Stimulated activated CD8-positive, alpha-beta memory T cell treated with anti-CD3 and anti-CD28 coated beads, Interleukin-4, amount 100 ng/mL, for 4 hours (primary cell): ENCODE measurements at places on chromosomes 4 and X.

DNA sequence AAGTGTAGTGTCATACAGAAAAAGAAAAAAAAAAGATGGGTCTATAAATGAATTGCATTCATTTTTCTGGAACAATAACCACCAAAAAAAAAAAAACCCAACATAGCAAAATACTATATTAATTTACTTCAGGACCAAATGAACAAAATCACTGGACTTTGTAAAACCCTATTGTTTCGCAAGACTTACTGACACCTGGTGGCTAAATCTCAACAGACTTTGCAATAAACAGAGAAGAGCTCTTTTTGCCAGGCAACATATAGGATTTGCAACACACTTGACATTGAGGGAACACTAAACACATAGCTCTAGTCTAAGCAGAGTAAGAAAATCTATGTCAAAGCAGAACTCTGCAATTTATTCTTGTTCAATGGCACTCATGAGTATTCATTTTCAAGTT lies 990.2 kb downstream of the STPG2 start:
- no peak for DNase-seq

DNA sequence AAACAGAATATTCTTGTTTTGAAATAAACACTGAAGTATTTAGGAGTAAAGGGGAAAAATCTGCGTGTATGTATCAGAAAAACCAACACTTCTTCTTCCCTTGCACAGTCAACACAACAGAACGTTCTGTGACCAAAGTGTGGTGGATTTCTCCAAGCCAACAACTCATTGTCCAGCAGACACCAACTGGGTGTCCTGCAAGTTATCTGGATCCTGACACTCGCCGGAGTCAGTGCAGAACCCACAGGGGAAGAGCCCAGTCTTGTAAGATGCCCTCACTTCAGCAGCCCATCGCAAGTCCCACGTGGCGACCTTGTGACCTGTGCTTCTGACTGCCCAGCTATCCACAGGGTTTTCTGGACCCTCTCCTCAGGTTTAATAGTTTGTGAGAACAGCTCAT lies 630.7 kb upstream of the ZFP42 start:
- no peak for DNase-seq

- no peak for DNase-seq
Observed at GRCh38 chrX:9341291-9342201, 123.3 kb upstream of the TBL1X start.

- DNase-seq, result no peak
Observed at GRCh38 chr4:118774989-118775388, 60.9 kb downstream of the SEC24D start.

GRCh38 chr4:183873409-183874185 lies 31.5 kb upstream of the STOX2 start:
- DNase-seq, result no peak

DNA sequence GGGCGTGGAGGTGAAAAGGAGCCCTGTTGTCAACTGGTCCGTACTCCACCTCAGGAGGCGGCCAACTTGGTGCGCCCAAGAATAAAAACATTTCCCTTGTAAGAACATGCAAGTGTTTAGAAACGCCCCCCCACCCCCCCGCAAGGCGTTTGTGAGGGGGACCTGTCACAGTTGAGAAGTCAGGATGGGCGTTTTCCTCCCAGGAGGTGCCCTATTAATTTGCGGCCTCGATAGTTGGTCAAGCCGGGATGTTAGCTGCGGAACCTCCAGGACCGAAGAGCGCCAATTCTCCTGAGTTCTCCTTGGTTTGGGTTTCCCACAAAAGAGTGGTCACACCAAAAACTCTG lies 651 bp upstream of the SAP30 start:
- DNase-seq, result peak; percentile 40

GRCh38 chrX:124085063-124085462 lies 123.6 kb downstream of the STAG2 start:
- no peak for DNase-seq

DNA sequence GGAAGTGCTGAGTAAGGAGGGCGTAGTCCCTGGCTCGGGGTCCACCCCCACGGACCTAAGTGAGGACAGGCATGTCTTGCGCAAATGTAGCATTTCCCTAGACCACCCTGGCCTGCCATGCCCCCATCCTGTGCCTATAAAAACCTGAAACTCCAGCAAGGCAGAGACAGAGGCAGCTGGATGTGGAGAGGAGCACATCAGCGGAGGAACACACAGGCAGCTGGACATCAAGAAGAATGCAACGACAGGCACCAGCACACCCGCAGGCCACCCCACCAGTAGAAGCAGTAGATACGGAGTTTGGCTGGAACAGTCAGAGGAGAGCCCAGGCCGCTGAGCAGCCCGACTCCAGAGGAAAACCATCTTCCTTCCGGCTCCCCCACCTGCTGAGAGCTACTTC lies 345.9 kb downstream of the FSTL5 start:
- no peak for DNase-seq

GRCh38 chr4:61212788-61213187 lies 12.7 kb downstream of the ADGRL3 start:
- no peak for DNase-seq

- DNase-seq, result no peak
Observed at GRCh38 chrX:153405426-153405825, 4.3 kb upstream of the PNMA6E start.

GRCh38 chrX:39605183-39605582 lies 492.6 kb downstream of the BCOR start:
- no peak for DNase-seq

- DNase-seq, result no peak
Observed at GRCh38 chrX:72308566-72309296, 3.0 kb upstream of the CITED1 start.

DNA sequence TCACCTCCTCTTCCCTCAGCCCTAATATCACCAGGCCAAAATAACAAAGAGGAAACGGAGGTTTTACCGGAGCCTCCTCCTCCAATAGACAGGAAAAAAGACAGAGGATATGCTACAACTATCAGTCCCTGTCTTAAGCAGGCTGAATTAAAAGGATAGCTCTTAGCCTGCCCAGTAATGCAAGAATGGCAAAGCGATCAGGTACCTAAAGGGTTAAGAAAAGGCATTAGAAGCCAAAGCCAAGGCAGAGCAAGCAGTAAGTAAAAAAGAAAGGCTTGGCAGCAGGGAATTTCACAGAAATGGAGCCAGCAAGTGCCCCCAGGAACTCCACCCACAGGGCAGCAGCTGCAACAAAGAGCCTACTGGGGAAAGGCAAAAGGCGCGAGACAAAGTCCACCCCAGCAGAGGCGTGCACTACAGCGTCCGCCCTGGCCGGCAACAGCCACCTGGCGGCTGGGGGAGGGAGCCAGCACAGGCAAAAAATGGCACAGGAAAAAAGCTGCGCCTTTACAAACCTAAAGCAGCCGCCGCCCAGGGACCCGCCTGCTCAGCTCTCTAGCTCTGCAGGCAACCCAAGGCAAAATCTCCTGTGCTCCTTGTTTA lies 220.6 kb upstream of the ZC4H2 start:
- DNase-seq, result no peak

DNA sequence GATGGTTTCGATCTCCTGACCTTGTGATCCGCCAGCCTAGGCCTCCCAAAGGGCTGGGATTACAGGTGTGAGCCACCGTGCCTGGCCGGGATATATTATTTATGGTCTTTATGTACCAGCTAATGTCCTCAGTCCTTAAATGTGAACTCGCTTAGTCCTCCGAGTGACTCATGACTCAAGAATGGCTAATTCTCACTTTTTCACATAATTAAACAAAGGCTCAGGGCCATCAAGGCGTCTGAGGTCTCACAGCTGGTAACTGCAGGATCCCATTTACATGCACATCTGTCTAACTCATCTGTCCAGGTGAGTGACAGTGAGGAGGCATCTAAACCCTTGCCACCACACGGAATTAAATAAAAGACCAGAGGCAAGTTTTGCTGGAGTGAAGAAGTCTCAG lies 73.5 kb downstream of the HS3ST1 start:
- no peak for DNase-seq

GRCh38 chr4:1910643-1911042 lies 39.5 kb downstream of the NSD2 start:
- DNase-seq, result no peak

DNA sequence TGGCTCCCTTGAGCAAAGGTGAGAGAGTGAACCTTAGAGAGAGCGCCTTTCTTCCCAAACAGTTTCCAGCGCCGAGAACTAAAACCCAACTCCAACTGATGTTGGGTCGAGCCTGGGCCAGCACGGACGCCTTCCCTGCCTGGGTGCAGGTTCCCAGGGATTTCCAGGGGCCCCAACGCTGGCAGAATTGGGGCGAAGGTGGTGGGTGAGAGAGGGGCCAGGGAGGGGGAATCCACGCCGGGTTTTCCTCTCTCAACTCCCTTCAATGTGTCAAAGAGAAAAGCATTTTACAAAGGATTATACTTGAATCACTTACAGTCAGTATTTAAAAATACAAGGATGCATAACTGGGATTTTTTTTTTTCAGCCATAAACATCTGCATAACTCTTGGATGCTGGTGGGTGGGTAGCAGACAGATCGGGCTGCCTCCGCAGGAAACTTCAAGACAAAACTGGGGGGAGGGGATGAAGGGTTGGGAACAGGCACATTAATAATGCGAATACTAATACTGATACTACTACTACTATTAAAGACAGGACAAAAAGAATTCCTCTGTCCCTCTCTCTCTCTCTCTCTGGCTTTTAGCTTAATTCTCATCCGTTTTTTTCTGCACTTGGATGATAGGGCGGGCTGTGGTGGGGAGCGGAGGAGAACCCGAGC lies 1.3 kb upstream of the ARX start:
- DNase-seq, result no peak

DNA sequence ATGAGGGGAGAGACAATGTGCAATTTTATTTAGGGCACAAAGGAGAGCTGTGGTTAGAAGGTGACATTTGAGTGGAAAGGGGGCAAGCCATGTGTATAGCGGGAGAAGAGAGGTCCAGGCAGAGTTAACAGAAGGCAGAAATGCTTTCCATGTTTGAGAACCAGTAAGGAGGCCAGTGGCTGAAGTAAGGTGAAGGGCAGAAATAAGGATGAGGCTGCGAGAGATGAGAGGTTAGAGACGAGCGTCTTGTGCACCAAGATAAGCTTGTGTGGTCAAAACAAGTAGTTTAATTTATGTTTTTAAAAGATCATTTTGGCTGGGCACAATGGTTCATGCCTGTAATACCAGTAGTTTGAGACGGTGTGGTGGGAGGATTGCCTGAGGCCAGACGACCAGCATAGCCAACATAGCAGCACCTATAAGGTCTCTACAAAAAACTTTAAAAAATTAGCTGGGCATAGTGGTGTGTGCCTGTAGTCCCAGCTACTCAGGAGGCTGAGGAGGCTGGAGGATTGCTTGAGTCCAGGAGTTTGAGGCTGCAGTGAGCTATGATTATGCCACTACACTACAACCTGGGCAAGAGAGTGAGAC lies 8.5 kb downstream of the HTT start:
- no peak for DNase-seq

GRCh38 chr4:68630371-68630770 lies 40.1 kb downstream of the UGT2B15 start:
- DNase-seq, result no peak

DNA sequence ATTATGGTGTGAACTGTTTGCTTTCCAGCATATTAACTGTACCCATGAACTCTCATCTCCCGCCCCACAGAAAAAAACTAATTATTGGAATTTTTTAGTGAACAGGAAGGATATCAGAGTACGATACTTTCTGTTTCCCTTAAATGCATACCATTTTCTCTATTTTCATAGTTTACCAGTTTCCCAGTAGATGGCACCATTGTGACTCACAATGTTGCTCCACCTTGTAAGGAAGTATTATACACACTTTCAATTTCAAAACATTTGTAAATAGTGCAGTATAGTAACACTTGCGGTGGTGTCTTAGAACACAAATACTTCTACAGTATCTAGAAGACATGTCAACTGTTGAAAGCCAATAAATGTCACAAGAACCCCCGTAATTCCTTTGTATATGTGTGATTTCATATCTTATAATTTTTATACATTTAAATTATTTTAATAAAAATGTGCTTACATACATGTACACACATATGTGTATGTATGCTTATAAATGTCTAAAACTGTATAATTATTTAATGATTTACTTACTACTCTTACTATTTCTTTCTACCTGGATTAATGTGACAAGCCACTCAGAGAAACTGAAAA lies 167.3 kb downstream of the SLIT2 start:
- DNase-seq, result no peak

GRCh38 chr4:95186666-95187065 lies 362.1 kb downstream of the UNC5C start:
- no peak for DNase-seq

DNA sequence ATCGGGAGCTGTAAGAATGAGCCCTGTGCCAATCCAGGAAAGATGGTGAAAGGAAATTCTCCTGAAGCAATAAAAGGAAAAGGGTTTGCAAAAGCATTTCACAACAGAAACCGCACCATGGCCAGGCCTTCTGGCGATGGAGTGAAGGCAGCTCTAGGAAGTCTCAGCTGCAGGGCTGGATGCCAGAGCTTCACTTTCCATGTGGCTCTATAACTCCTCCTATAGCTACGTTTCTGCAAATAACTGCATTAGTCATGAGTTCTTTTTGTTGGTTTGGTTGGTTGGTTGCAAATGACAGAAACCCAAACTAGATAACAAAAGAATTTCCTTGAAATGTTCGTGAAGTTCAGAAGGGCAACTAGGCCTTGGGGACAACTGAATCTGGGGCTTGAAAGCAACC lies 84.6 kb downstream of the RELL1 start:
- DNase-seq, result no peak

GRCh38 chr4:145880355-145880960 lies 58.2 kb downstream of the ZNF827 start:
- no peak for DNase-seq

DNA sequence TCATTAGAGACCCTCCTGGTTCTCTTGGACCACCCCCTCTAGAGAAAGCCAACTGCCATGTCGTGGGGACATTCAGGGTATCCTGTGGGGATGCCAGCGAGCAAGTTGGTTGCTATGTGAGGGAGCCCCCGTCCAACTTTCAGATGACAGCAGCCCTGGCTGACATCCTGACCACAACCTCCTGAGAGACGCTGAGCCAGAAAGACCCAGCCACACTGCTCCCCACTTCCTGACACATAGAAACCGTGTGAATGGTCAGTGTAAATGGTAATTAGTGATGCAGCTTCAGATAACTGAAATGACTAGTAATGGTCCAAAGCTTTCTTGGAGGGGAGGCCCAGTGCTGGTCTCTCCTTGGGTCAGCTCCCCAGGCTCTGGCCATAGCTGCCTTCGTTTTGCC lies 10.8 kb downstream of the CLCN4 start:
- DNase-seq, result no peak

DNA sequence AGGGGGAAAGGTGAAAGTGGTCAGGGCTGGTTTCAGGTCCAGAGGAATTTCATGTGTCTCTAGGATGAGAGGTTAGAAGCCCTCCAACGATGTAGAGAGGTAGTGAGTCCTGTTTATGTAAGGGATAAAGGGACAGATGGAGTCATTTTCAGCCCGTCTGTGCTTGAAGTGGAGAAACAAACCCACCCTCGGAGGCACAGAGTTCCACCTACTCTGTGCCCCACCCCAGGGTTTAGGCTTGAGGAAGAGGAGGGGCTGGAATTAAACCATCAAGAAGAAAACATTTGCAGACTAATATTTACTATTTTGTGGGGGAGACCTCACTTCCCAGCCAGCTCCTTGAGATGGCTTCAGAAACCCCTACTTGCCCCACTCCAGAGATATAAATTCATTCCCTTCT lies 868 bp upstream of the GNL3L start:
- DNase-seq, result no peak

GRCh38 chr4:111689214-111689613 lies 456.0 kb upstream of the FAM241A start:
- DNase-seq, result no peak

- DNase-seq, result no peak
Observed at GRCh38 chr4:95470622-95471021, 78.2 kb downstream of the UNC5C start.
